ENCODE measurements at places on chromosomes 7 and 10. TPM values are rescaled to one million over a fixed set of nuclear protein-coding genes. Genes with fewer than 3 reads are reported as not detected.

The CFAP58 gene
- 3.2 TPM for total RNA-seq

DNA sequence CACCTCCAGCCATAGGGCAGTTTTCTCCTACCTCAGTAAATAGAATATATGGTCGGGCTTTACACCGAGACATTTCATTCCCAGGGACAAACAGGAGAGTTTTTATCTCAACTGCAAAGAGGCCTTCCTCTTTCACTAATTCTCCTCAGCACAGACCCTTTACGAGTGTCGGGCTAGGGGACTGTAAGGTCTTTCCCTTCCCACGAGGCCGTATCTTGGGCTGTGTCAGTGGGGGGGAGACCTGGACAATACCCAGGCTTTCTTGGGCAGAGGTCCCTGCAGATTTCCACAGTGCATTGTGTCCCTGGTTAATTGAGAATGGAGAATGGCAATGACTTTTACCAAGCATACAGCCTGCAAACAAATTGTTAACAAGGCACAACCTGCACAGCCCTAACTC, 13.2 kb upstream of the ZNF488 start:
- DNase-seq = no peak

GRCh38 chr7:901041-901387, 24.7 kb downstream of the GET4 start:
- DNase-seq = no peak

DNA sequence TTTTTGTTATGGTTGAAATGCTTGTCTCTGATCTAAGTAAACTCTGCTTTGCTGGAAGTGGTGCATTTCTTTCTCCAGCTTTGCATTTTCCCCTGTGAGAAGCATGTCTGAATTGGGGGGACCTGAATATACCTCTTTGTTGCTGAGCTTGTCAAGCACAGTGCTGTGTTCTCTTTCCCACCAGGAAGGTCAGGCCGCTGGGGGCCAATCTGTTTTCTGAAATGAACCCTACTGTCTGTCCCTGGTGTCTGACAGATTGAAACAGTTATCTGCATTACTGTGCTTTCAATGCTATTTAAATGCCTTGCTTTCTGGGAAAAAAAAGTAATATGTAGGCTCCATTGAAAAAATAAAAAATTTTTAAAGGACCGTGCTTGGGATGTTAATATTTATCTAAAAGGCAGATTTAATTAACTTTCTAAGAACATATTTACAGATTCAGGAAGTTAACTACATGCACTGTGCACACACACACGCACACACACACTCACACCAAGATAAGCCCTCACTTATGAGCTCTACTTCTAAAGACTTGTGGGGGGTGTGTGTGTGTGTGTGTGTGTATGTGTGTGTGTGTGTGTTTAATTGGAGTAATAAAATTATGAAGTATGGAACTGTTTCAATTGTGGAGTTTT, 127.0 kb upstream of the FZD1 start:
- DNase-seq = no peak

The BTBD16 gene
- total RNA-seq = not detected

DNA sequence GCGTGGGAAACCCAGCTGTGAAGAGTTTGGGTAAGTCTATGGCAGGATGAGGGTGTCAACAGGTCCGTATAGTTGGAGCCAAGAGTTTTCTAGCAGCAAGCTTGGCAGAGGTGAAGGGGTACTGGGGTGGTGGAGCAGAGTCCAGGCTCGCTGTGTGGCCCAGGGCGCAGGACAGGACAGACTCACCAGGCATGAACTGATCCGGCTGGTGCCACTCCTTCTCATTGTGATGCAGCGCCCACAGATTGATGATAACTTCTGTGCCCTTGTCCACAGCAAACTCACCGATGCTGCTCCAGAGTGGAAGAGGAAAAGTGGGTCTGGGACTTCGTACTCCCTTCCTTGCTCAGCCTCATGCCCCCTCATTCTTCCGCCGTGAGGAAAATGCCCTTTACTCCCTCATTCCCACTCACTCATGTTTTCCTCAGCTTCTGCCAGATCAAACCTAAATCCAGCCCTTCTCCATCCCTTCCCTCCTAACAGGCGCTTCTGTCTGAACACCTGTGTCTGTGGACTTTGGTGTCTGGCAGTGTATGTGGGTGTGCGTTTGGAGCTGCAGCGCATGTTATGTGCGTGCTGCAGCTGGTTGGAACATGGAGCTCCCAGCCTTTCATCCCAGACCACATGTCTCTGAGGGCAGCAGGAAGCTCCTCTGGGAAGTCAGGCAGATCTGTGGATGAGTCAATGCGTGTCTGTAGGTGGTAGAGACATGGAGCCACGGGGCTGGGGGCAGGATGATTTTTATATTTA, 5.7 kb downstream of the CYP17A1 start:
- no peak for DNase-seq

The XRCC2 gene
- 0.56 TPM for total RNA-seq

GRCh38 chr10:120105001-120105400, 212.5 kb downstream of the SEC23IP start:
- DNase-seq = no peak

The BRAT1 gene
- total RNA-seq = 12.5 TPM
